Stimulated activated CD4-positive, alpha-beta T cell treated with anti-CD3 and anti-CD28 coated beads, Interleukin-15, amount 100 ng/mL, for 48 hours (primary cell): ENCODE measurements at places on chromosomes 6 and 20.

- no peak for DNase-seq
These were observed 601.9 kb downstream of the HTR1B start for GRCh38 chr6:76861403-76861802.

DNA sequence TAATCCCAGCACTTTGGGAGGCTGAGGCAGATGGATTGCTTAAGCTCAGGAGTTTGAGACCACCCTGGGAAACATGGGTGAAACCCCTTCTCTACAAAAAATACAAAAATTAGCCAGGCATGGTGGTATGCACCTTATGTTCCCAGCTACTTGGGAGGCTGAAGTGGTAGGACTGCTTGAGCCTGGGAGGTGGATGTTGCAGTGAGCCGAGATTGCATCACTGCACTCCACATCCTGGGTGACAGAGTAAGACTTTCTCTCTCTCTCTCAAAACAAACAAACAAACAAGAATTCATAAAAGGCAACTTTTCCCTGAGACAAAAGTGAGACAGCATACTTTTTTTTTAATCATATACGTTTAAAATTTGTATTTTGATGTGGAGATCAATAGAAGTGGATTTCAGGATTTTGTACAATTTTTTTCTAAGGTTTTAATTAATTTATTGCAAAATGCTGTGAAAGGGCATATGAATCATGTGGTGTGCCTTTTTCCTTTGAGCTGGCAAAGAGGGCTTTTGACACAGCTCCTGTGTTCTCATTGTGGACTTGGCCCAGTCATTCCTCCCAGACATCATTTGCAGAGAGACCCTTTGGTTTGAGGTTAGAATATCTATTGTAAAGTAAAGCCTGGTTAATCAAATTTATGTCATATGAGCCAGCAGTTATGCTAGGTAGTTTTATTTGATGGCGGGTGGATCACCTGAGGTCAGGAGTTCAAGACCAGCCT is 77.1 kb downstream of the TULP4 start:
- no peak for DNase-seq

GRCh38 chr6:118080547-118080946 is 173.5 kb downstream of the SLC35F1 start:
- no peak for DNase-seq

GRCh38 chr6:142485256-142485655 is 183.4 kb downstream of the ADGRG6 start:
- DNase-seq: no peak

- DNase-seq: peak; percentile 65
These were observed 46.2 kb upstream of the TRIM26 start for GRCh38 chr6:30259140-30260035.

DNA sequence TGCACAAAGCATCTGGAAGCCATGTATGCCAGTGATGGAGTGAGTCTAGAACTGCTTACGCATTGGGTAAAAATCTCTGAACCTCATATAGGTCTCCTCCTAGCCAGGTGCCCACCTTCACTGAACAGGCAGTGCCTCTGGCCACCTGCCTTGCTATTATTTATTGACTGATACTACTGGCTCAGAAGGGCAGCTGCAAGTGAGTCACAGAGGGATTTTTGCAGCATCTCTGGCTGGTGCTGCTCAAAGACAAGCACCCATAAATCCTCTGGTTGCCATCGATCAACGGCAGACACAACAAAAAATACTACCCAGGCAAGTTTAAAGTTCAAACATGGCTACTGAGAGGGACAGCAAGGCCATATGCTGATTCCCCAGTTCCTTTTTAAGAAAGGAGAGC is 279.4 kb downstream of the UBE3D start:
- DNase-seq: no peak

GRCh38 chr6:153957394-153957793 is 81.6 kb upstream of the OPRM1 start:
- DNase-seq: no peak

DNA sequence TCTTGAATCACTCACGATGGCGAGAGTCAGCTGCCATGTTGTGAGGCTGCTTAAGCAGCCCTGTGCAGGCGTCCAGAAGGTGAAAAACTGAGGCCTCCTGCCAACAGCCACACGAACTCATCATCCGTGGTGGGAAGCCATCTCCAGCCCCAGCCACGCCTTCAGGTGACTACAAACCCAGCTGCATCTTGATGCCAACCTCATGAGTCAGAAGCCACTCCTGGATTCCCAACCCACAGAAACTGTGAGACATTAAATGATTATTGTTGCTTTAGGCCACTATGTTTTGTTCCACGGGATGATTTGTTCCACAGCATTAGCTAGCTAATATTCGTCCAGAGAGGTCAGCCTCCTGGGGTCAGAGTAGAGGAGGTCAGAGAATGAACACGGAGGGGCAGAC is 80.5 kb downstream of the SNX5 start:
- DNase-seq: no peak

DNA sequence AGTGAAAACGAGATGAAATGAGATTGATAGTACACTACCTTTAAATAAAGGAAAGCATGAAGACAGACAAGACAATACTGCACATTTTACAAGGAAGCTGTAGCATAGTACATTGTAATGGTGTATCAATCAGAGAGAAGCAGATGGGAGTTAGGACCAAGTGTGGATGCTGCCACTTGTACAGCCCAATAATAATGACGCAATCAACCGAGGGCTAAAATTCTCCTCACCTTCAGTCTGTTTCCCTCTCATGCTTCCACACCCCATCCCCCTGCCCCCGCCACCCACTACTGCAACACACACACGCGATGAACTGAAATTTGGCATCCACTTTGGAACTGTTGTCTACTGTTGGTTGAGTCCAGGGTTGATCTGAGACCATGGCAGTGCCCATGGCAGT is 12.4 kb upstream of the HDGFL1 start:
- no peak for DNase-seq

DNA sequence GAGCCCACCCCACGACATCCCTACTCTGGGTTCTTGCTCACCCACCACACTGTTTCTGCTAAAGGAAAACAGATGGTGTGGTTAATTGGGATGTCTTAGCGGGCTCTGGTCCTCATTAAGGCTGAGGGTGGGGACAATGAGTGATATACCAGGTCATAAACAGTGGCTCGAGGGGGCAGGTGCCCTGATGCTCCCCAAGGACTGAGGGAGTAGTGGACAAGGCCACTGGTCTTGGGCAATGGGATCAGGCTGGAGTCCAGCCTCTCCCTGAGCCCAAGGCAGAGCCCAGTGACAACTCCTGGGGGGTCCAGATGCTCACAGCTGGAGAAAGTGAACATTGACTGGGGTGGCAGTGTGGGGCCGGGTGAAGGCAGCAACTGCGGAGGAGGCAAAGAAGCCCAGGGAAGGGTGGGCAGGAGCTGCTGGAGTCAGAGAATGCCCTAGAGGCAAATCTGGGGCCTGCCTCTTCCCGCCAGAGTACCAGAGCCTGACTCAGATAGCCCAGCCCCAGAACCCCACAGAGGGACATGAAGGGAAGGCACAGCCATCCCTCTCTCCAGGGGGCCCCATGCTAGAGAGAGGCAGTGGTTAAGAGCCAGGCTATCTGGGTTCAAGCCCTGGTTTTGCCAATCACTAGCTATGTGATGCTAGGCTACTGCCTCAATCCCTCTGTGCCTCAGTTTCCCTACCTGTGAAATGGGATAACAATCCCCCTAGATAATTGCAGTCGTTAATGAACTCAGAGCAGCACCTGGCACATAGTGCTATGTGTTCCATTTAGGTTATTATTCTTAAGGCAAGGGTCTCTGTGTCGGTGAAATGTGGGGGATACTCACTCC is 72.3 kb downstream of the MRPL14 start:
- DNase-seq: no peak

- no peak for DNase-seq
These were observed 15.4 kb upstream of the PREX1 start for GRCh38 chr20:48843057-48843806.

- DNase-seq: no peak
These were observed 14.5 kb downstream of the CD24 start for GRCh38 chr6:106959985-106960384.

DNA sequence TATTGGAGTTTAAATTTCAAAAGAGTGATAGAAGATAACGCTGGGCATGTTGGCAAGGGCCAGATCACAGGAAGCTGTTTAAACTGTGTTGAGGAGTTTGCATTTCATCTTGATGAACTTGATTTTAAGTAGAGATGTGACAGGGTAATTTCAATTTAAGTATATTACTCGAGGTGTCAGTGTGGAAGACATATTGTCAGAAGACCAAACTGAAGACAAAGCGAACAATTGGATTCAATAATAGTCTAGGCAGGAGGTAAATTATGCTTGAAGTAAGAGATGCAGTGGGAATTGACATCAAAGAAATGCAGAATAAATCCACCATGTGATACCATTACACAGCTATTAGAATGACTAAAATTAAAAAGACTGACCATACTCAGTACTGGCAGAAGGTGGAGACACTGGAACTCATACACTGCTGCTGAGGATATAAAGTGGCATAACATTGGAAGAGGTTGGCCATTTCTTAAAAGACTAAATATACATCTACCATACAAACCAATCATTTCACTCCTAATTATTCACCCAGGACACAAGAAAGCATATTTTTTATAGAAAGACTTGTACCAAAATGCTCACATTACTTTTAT is 240.8 kb downstream of the ARHGAP18 start:
- DNase-seq: no peak

DNA sequence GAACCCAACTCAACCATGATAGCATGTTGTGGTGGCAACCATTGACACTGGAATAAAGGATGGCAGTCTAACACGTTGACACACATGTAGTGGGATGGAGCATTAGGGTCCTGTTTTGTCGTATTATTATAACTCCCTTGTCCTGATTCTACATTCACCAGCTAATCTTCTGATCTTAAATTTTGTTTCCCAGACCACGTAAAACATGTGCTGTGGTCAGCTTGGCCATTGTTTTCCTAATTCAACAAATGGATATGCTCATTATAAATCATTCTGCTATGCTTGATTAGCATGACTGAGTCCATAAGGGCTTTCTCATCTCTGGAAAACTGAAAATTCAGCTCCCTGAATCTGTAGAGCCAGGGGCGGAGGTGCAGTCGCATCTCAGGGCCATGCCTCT is 15.0 kb downstream of the MRAP2 start:
- DNase-seq: no peak

DNA sequence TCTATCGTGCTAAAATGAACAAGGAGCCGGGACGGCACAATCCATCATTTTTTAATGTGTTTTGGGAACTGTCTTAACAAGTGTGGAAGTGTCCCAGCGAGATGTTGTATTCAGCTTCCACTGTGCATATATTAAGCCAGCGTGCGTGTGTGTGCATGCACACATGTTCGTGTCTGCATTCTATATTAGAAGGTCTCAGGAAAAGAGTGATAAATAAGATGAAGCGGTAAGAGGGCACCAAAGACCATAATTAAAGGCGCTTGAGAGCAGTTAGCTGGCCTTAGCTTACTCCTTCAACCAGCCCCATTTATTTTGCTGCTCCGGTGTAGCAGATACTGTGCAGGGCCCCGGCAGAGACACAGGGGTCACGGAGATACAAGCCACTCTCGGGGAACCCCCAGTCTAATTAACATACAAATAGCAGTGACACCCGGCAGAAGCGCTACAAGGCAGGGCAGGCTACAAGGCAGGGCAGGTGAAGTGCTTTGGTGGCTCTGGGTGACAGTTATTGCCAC is 206.5 kb upstream of the RREB1 start:
- DNase-seq: no peak

GRCh38 chr6:41536795-41537758 is 9.1 kb upstream of the FOXP4 start:
- no peak for DNase-seq

- no peak for DNase-seq
These were observed 45.8 kb downstream of the GINS1 start for GRCh38 chr20:25453035-25453810.

- no peak for DNase-seq
These were observed 33.3 kb downstream of the GSTA3 start for GRCh38 chr6:52876056-52876787.

GRCh38 chr20:4470375-4470774 is 251.3 kb upstream of the PRND start:
- no peak for DNase-seq

DNA sequence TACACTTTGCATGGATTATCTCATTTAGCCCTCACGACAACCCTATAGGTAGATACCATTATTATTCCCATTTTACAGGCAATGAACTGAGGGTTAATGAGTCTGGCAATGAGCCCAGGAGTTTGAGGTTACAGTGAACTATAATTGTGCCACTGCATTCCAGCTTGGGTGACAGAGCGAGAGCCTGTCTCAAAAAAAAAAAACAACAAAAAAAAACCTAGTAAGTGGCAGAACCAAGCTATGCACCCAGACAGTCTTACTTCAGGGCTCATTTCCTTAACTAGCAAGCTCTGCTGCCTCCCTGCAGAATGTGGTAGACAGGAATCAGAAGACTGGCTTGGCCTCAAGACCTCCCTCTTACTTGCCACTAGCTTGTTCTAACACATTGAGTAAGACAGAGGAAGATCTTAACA is 71.9 kb upstream of the RREB1 start:
- DNase-seq: no peak
